ENCODE measurements at places on chromosomes 7 and 10.

GRCh38 chr10:107666214-107666613 is 501.7 kb upstream of the SORCS1 start:
- no peak for DNase-seq

DNA sequence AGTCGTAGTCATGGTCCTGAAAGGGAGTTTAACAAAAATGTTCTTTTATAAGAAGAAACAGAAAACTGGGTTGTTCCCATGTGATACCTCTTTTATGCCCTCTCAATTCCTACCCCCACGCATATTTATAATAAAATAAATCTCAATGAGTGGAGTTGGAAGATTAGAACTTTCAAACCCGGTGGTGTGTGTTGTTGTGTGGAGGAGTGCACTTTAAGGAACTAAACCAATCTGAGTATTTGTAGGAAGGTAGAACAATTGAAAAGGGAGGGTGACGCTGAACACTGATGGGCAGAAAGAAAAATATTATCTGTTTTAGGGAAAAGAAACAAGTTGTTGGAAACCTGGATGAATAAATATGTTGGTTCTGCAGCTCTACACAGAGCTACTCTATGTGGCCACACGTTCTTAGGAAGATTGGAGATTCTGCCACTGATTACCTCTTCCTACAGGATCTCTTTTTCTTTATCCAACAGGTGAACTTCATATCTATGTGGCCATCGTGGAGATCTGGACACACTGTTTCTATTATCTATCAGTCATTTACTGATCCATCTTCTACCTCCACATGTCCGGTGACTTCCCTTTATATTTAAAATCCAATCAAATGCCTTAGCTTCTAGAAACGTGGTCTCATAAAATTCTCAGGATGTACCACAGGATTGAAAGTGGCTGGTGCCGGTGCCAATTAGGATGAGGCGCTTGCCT is 13.1 kb upstream of the GATA3 start:
- DNase-seq = no peak

DNA sequence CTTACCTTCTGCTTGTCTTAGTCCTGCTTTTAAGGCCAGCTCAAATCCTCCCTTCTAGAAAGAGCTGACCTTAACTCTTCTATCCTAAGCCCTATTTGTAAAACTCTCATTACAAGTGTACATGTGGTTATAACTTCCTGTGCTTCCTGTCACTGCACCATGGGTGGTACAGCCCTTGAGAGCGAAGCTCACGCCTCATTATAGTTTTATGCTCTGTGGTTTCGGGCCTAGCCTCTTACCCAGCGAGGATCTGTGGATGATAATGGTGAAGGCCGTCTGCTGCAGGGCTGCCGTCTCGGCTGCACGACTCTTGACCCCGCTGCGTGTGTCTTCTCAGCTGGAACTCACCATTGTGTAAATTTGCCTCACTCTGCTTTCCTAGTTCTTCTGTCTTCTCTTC is 74.6 kb downstream of the CUL1 start:
- no peak for DNase-seq

DNA sequence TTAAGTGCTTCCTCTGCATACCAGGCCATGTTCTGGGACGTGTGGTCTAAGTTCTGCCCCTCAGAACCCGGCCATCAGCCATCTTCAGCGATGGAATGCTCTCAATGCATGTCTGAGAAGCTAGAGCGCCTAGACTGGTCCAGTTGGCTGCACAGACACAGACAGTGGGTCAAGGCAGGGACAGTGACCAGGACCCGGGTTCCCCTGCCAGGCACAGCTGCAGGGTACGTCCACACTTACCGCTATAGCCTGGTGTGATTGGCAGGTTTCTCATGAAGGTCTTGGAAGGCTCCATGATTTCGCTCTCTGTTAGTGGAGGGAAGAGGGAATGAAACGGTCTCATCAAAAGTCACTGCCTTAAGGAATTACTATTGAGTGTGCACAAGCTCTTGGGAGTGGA is 47.3 kb downstream of the PNLIPRP2 start:
- DNase-seq = no peak

GRCh38 chr10:64508029-64508661 is 986.9 kb downstream of the REEP3 start:
- no peak for DNase-seq

DNA sequence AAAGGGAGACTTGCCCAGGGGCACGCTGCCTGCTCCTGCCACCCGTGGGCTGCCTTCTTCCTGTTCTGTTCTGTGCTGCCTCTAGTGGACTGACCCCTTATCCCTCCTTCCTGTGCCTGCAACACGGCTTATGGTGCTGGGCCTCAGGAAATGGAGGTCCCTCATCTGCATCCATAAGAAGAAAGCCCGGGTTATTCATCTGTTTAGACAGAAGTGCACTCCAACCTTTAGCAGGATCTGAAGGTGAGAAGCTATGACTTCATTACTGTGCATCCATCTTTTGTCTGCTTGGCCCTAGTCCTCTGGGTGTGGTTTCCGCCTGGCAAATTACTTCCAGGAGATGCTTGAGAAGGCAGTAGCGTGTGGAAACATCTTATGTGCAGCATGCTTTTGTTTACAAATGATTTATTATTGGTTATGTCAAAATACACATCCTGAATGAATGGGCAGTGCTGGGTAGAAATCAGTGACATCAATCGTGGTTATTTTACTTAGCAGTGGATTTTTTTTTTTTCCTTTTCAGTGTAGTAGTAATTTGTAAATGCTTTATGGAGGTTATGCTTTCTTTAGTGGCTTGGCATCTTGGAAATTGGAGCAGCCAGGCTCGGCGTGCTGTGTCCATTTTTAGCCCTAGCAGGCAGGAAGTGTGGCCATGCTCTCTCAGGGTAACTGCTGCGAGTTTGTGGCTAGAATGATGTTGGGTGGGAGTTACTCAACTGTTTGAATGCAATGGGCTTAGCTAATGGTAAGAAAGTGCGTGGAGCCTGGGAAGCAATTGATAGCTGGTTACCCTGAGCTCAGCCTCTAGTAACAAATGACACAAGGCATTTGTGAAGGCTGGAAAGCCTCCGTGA is 12.7 kb downstream of the PTPRE start:
- DNase-seq = no peak

GRCh38 chr10:88065383-88066049 is 202.1 kb downstream of the PTEN start:
- DNase-seq = no peak

- no peak for DNase-seq
Measured at GRCh38 chr7:41921453-41921981, 218.6 kb upstream of the INHBA start.

- no peak for DNase-seq
Measured at GRCh38 chr10:26310361-26310760, 93.8 kb downstream of the GAD2 start.

GRCh38 chr7:105621176-105621575 is 39.9 kb upstream of the EFCAB10 start:
- DNase-seq = no peak

DNA sequence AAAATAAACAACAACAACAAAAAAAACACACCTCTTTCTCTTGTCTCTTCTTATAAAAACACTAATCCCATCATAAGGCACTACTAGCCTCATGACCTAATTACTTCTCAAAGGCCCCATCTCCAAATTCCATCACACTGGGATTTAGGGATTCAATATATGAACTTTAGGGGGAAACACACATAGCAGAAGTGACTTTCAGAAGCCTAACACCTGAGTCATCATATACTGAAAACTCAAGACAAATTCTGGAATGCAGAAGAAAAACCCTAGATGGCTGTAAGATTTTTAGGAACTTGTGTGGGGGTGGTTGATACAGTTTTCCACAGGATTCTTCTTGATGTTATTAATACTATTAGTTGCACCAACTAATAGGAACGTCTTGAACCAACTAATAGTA is 33.7 kb upstream of the CSTF2T start:
- DNase-seq = no peak

- DNase-seq = no peak
Measured at GRCh38 chr7:133820584-133820983, 306.6 kb upstream of the LRGUK start.

DNA sequence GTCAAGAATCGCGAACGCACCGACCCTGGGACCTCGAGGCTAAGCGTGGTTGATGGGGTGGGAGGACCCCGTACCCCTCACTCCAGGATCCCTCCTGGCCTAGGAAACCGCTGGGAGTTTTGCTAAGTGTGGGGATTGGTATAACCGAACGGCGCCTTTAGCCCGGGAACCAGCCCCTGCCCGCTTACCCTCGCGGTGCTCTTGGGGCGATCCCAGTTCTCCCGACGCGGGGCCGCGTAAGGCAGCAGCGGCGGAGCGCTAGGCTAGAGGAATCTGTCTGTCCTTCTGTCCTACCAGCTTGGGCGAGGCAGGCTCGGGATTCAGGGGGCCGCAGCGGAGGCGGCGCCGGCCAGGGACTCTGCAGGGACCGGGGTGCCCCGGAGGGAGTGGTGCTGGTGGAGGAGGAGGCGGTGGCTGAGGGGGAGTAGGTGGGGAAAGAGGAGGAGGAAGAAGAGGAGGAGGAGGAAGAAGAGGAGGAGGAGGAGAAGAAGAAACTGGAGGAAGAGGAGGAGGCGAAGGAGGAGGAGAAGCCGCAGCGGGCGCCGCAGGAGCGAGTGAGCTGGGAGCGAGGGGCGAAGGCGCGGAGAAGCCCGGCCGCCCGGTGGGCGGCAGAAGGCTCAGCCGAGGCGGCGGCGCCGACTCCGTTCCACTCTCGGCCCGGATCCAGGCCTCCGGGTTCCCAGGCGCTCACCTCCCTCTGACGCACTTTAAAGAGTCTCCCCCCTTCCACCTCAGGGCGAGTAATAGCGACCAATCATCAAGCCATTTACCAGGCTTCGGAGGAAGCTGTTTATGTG is 439 bp upstream of the EMX2 start:
- DNase-seq = no peak

- no peak for DNase-seq
Measured at GRCh38 chr7:110600956-110601355, 490.0 kb upstream of the LRRN3 start.

DNA sequence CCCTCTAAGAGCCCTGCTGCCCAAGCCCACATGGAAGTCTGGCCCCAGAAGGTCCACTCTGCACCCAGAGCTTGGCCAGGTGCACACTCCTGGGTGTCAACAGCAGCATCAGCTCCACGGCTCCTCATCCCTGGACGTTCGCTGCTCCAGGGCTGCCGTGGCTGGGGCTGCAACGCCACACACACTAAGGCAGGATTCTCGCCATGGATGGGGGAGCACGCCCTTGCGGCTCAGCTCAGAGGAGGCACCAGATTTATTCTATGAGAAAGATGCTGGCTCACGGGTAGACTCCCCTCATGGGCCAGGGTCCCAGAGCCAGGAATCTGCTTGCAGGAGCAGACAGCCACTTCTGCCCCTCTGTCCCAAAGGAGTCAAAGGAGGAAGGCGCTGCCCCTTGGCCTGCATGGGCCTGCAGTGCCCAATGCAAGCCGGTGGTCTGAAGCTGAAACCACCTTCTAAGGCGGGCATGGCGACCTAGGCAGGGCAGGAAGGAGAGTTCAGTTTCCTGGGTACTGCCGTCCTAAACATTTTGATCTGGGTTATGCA is 42.1 kb downstream of the CFAP46 start:
- no peak for DNase-seq

GRCh38 chr7:55438757-55439525 is 73.8 kb downstream of the LANCL2 start:
- no peak for DNase-seq

DNA sequence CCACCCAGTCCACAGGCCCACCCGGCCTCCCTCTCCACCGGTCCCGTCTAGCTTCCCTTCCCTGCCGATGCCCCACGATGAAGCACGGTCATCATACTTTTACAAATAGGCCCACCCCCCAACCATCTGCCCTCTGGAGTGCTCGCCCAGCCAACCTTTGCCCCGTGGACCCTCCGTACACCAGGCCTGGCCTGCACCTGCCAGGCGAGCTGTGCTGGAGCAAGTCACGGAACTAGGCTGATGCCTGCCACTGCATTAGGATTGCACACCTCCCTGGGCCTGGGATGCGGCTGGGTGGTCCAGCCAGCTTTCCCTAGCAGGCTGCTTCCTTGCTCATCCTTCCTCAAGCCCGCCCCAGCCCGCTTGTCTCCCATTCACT is 44.7 kb downstream of the PPIF start:
- no peak for DNase-seq

DNA sequence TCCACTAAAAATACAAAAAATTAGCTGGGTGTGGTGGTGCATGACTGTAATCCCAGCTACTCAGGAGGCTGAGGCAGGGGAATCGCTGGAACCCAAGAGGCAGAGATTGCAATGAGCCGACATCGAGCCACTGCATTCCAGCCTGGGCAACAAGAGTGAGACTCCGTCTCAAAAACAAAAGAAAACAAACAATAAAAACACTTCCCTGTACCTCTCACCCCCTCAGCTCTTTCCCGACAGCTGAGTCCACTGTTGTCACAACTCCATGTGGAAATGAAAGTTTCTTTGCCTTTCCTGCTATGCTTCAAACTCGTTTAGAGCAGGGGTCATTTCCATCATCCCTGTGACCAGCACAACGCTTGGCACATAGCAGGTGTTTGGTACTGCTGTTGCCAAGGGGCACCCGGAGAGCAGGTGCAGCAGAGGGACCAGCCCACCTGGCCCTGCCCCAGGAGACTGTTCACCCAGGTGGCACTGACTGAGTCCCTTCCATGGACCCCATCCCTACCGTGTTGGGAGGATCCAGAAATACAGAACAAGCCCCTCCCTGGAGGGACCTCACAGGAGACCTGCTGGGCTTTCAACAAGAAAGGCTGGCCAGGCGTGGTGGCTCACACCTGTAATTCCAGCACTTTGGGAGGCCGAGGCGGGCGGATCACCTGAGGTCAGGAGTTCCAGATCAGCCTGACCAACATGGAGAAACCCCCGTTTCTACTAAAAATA is 4.9 kb downstream of the TMEM130 start:
- DNase-seq = no peak

- DNase-seq = no peak
Measured at GRCh38 chr7:21024485-21024867, 237.8 kb upstream of the SP8 start.

GRCh38 chr7:76220185-76221057 is 18.7 kb downstream of the SRRM3 start:
- no peak for DNase-seq

DNA sequence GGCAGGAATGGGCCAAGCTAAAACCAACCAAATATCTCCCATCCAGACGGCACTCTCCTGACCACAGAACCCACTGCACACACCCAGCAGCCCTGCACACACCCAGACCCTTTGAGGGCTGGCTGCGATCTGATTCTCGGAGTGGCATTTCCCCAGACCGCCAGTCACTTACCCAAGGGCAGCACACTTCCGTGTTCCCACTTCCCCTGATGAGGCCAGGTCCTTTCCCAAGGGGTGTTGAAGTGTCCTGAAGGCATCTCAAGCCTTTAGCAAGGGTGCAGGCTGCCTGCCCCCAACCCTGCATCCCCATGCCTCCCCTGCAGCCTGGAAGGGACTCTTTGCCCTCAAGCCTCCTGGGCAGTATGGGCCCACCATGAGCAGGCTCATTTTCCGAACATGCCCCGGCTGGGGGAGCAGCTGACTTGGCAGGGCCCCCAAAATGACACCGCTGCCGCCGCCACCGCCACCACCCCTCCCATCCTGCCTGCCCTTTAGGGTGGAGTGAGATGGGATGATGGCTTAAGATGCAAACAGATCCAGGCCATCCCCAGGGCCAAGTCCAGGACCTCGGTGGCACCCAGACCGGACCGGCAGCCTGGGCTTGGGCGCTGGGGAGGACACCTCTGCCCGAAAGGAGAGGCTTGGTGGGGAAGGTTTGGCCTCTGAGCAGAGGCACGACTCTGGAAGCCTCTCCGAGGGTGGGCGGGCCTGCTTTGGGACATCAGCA is 159.8 kb downstream of the NRF1 start:
- DNase-seq = no peak

Data from stimulated activated CD4-positive, alpha-beta T cell treated with anti-CD3 and anti-CD28 coated beads, Interleukin-15, amount 100 ng/mL, for 1 hour (primary cell).